Hypothalamus (tissue), 51 donors: ENCODE measurements at places on chromosomes 16 and 17.

GRCh38 chr16:263182-263774, 12.5 kb downstream of the RGS11 start:
- DNase-seq, result no peak

DNA sequence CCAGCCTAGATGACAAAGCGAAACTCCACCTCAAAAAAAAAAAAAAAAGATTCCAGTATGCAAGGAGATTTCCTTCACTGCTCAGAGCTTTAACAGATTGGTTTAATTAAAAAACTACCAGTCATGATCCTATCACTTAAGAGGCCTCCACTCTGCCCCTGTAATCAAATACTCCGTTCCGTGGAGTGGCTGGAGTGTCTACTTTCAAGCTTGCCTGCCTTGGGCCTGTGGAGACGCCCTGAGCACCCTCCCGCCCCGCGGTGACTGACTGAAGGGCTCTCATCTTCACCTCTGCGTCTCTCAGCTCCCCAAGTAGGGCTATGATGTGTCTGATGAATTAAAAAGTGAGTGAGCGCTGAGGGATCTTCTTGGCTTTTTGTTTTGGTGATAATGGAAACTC, 25.3 kb upstream of the TRPV3 start:
- no peak for DNase-seq

DNA sequence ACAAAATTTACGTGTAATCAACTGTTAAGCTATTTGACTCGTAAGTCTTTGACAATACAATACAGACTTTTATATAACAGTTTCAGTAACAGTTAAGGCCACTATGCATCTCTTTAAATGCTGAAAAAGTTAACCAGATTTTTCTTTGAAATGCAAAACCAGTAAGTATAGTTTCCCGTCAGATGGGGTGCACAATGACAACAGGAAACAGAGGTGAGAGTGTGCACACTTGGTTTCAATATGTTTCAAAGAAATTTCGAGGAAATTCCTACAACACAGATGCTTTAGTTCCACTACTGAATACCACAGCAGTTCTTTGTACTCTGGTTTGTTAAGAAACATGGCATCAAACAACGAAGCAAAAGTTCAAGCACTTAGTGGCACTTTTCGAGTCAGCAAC, 48.4 kb downstream of the RNF157 start:
- no peak for DNase-seq

DNA sequence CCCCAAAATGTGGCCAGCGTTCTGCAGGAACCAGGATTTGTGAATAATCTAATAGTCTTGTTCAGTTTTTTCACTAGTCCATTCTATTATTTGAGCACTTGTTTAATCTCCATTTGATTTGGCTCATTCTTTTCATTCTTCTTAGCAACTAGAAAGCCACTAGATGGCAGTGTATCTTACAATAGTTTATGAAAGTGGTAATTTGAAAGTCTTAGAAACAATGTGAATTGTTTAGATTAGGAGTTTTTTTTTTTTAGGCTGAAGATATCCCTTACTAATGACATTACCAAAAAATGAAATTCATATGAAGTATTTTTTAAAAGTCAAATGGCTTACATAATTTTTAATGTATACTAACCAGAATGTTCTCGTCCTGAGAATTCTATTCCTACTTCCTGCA, 6.7 kb downstream of the ERI2 start:
- DNase-seq, result no peak

GRCh38 chr17:61786088-61786487, 77.2 kb downstream of the BRIP1 start:
- no peak for DNase-seq

DNA sequence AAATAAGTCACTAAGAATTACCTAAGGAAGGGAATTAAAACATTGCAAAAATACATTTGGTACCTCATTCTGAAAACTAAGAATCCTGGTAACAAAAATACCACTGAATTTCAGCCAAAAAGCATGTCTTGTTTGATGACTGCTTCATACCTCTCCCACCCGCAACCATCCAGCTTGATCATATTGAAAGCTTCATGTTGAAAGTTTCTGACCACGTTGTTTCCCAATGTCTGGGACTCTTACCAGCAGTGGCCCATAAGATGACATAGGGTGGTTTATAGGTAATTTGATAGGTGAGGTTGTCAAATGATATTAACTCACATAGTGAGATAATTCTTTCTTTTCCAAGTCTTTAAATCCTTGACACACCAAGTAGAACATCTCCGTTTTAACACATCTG, 139.3 kb downstream of the CDH11 start:
- DNase-seq, result no peak

DNA sequence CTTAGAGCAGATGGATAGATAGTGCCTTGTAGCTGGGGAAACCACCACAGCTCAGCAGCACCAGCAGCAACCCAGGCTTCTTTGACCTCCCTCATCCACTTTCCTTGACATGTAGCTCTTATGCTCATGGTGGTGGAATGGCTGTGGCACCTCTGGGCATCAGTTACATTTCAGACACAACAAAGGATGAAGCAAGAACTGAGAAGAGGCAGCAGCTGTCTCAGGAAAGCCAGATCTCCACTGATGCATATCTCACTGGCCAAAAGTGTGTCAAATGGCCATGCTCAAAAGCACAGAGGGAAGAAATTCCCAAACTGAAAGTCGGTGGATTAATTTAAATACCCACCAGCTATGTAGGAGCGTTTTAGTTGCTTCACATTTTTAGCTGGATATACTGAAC, 671.4 kb upstream of the SALL1 start:
- DNase-seq, result no peak

DNA sequence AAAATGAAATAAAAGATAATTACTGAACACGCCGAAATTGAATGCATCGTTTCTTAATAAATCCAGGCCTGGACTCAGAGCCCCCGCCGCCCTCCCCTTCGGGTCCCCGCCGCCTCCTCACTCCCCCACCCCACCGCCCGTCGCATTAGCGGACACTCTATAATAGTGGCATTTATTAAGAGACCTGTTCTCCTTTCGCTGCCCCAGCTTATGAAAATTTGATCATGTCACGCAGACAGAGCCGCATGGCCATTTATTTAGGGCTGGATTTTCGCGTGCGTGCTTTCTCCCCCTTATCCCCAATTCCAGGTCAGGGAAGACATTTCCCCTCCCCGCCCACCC, 6.3 kb upstream of the HOXB2 start:
- DNase-seq, result no peak

DNA sequence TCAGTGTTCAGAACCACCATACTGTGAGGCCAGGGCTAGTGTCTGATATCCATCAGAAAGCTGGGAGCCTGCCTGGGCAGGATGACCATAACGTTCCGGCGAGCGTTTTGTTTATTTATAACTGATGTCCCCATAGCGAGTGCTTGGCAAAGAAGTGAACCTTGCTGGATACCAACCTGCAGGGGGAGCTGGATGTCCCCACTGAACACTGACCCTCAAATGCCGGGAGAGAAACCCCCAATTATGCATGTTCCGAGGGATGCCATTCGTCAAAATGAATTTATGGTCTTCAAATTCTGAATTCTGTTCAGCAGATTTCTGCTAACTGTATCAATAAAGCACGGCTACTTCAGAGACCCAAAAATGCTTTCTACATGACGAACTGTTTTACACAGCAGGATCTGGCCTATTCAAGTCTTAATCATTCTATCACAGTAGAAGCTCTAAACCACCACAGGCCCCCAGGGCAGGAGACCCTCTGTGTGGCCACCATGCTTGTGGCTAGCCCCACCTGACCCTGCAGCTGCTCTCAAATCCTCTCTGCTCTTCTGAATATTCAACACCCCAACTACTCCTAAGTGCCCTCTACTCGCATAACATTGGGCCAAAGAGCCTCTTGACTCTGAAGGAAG, 15.2 kb downstream of the MED24 start:
- no peak for DNase-seq

DNA sequence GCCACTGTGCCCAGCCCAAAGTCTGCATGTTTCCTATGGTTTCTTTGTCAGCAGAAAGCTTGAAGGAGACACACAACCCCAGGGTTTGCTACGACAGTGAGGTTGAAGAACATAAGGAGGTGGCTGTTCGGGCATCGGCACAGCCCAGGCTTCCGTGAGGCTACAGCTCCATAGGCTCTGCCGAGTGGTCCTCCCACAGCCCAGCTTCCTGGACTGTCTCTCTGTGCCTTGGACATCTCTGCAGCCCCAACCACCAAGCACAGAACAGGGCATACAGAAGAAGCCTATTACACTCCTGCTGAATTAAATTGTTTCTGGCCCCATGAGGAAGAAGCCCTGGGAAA, 3.2 kb upstream of the HAP1 start:
- no peak for DNase-seq

DNA sequence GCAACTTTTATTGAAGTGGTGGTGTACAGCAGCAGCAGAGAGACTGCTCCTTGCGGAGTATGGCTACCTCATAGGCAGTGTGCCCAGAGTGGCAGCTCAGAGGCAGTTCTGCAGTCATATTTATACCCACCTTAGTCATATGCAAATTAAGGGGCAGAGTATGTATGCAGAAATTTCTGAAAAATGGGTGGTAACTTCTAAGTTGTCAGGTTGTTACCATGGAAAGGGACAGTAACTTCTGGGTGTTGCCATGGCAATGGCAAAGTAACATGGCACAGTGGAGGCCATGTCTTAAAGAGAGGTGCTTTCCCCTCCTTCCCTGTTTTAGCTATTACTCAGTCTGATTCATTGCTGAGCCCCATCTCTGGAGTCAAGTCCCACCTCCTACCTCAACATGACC, 53.4 kb downstream of the MEOX1 start:
- no peak for DNase-seq

DNA sequence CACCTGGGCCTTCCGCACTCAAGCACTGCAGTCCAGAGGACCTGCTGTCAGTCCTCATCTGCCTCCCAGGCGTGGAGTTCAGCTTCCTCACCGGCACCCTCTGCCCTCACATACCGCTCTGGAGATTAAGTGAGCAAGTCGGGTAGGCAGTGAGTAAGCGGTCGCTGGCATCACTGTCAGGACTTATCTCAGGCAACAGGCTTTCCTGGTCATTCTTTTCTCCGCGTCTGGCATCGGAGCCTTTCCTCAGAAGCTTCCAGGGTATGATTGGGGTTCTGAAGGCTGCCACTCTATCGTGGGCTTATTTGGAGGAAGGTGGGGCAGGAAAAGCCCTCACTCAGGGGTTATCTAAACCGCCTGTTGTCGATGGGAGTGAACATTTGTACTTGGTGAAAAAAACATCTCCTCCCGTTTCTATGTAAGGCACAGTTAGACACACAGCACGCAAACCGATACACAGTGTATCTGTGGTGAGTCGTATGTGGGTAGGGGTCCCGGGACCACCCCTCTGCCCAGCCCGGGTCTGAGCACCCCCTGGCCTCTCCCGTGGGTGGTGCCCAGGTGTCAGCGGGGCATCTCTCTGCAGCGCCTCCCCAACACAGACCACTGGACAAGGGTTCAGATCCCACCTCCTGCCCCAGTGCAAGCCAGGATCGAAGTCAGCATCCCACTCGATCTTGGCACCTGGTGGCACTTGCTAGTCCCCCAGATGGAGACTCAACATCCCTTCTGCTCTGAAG, 92.5 kb upstream of the PLCG2 start:
- no peak for DNase-seq

GRCh38 chr16:23092072-23092800, 57.0 kb downstream of the USP31 start:
- no peak for DNase-seq

GRCh38 chr17:65855245-65855644, 293.8 kb upstream of the AXIN2 start:
- no peak for DNase-seq

GRCh38 chr16:79811541-79811940, 211.0 kb upstream of the MAF start:
- DNase-seq, result no peak

GRCh38 chr16:30755955-30756780, 5.7 kb downstream of the CFAP119 start:
- no peak for DNase-seq

GRCh38 chr16:30143347-30143702, 20.3 kb upstream of the MAPK3 start:
- no peak for DNase-seq

GRCh38 chr17:9401434-9401833, 174.2 kb downstream of the STX8 start:
- no peak for DNase-seq

DNA sequence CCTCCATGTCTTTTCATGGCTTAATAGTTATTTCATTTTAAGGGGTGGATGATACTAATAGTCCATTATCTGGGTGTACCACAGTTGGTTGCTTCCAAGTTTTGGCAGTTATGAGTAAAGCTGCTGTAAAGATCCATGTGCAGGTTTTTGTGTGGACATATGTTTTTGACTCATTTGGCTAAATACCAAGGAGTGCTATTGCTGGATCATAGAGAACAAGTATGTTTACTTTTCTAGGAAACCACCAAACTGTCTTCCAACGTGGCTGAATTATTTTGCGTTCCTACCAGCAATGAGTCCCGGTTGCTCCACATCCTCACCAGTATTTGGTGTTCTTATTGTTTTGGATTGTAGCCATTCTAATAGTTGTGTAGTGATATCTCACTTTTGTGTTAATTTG, 181.9 kb downstream of the SPECC1 start:
- no peak for DNase-seq

DNA sequence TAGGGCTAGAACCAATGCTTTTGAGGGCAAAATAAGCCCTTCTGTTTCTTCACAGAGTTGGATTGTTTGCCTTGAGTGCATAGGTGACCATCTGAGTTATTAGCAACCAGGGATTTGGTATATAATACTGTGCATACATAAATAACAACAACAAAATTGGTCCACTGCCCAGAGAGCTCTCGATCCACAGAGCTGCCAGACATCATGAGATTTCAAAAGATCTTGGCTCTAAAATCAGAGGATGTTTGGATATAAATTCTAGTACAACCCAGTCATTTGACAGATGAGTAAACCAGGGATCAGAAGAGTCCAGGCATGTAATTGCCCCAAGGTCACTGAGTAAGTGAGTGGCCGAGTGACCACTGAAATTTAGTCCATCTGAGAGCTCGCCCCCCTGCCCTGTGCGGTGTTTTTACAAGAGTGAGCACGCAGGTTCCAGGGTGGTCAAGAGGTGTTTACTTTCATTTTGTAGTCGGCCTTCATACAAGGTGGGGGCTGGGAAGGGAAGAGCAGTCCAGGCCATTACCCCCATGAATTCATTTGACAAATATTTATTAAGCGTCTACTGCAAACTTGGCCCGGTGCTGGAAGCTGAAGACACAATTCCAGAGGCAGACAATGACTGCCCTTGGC, 1.8 kb upstream of the MT2A start:
- no peak for DNase-seq

GRCh38 chr17:1737531-1738291, 5.0 kb upstream of the SERPINF2 start:
- DNase-seq, result no peak

DNA sequence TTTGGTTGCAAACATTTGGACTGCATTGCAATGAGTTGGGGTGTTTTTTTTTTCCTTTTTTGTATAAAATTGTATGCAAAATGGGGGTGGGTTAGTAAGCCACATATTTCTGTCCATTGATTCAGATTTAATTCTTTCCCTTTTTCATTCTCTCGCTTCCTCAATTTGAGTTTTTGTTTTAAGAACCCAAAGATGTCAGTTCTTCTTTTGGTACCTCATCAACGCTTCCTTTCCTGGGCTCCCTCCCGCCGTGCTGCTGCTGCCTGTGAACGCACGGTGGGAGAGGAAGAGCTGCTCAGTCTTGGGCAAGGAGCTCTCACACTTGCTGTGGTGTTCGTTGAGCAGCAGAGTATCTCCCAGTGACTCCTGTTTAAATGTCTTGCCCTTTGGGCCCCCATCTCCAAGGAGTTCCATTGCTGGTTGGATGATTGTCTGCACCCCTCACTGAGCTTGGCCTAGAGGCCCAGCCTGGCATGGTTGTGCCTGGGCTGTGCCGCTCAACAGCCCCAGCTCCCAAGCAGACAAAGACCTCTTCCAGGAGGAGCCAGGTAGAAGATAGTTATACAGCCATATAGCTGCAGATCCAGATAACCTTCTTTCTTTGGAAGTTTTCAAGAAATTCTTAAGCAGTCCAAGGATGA, 13.6 kb downstream of the UBFD1 start:
- no peak for DNase-seq

GRCh38 chr17:17018612-17019429, 23.4 kb upstream of the MPRIP start:
- no peak for DNase-seq
